ENCODE measurements at places on chromosomes 11 and 22.

GRCh38 chr11:120413480-120413879 lies 77.3 kb downstream of the ARHGEF12 start:
- DNase-seq = peak; percentile 34

DNA sequence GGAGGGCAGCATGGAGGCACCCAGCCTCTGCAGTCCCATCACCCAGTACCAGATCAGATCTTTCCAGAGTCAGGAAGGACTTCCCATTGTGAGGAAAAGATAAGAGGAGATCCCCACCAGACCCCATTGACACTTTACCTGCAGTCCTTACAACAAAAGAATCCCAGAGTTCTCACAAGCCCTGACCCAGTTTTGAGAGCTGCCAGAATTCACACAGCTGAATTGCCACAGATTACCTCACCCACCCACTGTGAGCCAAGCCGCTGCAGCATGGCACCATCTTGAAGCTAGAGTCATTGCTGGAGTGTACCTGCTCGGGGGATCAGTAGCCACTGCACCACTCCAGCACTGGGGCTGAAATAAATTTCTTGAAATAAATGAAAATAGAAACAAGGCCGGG lies 91.8 kb upstream of the UBASH3B start:
- no peak for DNase-seq

GRCh38 chr11:92675303-92675702 lies 294.1 kb upstream of the MTNR1B start:
- DNase-seq = no peak

GRCh38 chr11:127653076-127653475 lies 652.5 kb upstream of the KIRREL3 start:
- no peak for DNase-seq

- no peak for DNase-seq
Measured at GRCh38 chr11:27705873-27706820, 5.9 kb upstream of the BDNF start.

DNA sequence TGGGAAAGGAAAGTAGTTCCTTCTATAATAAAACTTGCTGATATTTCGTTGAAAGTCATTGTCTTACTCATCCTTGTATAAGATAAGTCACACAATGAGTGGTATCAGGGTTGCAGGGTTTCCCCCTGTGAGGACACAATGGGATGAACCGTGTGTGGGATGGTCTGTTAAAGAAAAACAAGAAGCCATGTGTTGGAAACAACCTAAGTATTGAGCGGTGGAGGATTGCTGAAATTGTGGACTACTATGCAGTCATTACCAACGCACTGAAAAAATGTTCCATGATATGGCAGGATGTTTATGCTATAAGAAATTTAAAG lies 28.6 kb downstream of the PTPRJ start:
- no peak for DNase-seq

DNA sequence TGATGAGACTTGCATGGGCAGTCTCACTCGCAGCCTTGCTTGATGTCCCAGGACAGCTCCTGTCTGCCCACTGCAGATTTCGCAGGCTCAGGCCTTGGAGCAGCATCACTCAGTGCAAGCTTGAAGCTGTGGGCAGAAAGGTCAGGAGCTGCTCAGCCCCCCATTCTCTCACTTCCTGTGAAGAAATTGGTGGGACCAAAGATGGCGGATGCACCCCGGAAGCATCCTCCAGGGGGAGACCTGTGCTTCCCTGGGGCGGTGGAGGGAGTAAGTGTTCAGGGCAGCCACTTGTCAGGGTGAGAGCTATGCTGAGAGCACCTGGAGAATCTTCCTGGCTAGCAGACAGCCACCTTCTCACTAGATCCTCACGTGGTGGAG lies 11.3 kb downstream of the PLAAT2 start:
- DNase-seq = no peak

- no peak for DNase-seq
Measured at GRCh38 chr11:90855531-90855930, 632.7 kb upstream of the CHORDC1 start.

- DNase-seq = no peak
Measured at GRCh38 chr11:75432911-75433321, at the start of gene KLHL35. KLHL35 (minus strand) TSS chr11:75433203; CDS start chr11:75430629, 2,574 bp downstream.

- DNase-seq = no peak
Measured at GRCh38 chr11:75785187-75785586, 16.6 kb downstream of the DGAT2 start.

DNA sequence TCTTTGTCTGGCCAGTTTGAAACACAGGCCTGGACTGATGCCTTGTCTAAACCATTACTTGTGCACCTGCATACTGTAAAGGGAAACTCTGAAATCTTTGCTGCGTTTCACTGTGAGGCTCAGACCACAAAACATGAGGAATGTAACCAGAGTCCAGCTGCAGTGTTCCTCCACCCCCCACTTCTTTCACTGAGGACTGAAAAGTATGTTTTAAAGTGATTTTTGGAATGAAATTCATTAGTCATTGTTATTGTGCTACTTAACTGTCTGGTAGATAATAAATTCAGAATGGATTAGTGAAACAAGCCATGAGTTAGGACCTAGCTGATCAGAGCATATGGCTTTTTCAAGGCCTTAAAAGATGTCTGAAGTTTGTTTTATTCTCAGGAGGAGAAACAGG lies 181.2 kb downstream of the WNT11 start:
- DNase-seq = peak; percentile 74

GRCh38 chr11:33802194-33802950 lies 28.1 kb upstream of the FBXO3 start:
- peak; percentile 70 for DNase-seq

GRCh38 chr11:35564245-35564595 lies 38.8 kb upstream of the PAMR1 start:
- no peak for DNase-seq

DNA sequence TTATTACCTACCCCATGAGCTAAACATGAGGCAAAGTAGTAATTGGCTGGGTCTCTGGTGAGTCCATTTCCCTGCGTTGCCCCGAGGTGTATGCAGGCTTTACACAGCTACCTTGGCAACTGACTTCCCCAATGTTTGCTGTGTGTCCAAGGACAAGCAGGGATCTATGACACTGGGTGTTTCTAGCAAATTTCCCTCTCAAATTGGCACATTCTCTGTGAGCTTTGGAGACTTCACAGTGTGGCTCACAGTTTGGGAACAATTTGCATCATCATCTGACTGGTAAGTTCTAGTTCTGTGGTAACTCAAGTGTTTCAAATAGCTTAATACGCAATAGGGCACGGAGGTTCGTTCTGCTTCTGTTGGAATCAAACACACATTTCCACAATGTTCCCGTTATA lies 12.5 kb downstream of the NNMT start:
- peak; percentile 28 for DNase-seq

DNA sequence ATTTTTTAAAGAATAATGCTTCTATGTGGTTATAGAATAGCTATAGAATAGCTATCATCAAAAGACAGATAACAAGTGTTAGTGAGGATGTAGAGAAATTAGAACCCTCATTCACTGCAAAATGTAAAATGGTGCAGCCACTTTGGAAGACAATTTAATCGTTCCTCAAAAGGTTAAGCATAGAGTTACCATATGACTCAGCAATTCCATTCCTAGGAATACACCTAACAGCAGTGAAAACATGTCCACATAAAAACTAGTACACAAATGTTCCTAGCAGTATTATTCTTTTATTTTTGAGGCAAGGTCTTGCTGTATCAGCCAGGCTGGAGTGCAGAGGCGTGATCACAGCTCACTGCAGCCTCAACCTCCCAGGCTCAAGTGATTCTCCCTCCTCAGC lies 34.0 kb downstream of the RTL6 start:
- DNase-seq = no peak

DNA sequence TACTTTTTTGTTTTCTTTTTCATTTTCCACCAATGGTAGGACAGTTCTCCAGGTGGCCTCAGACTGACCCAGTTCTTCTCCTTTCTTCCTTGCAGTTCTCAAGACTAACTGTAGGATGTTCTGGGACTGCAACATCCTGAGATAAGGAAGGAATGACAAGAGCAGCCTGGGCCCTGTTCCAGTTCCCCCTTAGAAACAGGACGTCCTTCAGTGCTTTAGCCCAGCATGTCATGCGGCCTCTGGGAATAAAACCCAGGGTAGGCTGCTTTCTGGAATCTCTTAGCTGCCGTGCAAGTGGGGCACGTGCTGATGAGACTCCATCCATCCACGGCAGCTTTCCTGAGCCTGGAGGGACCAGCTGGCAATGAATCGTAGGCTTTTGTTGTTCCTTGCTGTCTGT lies 24.0 kb upstream of the CADM1 start:
- no peak for DNase-seq

All from skeletal muscle cell (primary cell).